CD8-positive, alpha-beta T cell (primary cell): ENCODE measurements at places on chromosomes 11 and 22. TPM values are rescaled to one million over a fixed set of nuclear protein-coding genes. Genes with fewer than 3 reads are reported as not detected.

The OPCML gene
- not detected for total RNA-seq

The PATE4 gene
- not detected for total RNA-seq

The CCDC34 gene
- total RNA-seq: 0.89 TPM

The P2RX6 gene
- 0.36 TPM for total RNA-seq

The OR10AG1 gene
- not detected for total RNA-seq

The NTM gene
- total RNA-seq: not detected

The CECR2 gene
- total RNA-seq: 0.08 TPM

The MISFA gene
- total RNA-seq: not detected

The ATG13 gene
- total RNA-seq: 137 TPM

The CASP1 gene
- 11.3 TPM for total RNA-seq

The TPH1 gene
- total RNA-seq: 0.78 TPM

The KCNJ11 gene
- 0.73 TPM for total RNA-seq

The GVQW3 gene
- 1.6 TPM for total RNA-seq

The NAALAD2 gene
- total RNA-seq: not detected

The OSBPL5 gene
- total RNA-seq: 9.4 TPM

The DDTL gene
- not detected for total RNA-seq

The FAR1 gene
- 34.0 TPM for total RNA-seq

The MYRF gene
- 0.67 TPM for total RNA-seq

The SLN gene
- total RNA-seq: not detected

The GTF2H1 gene
- 11.3 TPM for total RNA-seq

The MPZL2 gene
- 1.4 TPM for total RNA-seq

The CBY1 gene
- total RNA-seq: 8.9 TPM

The BCO2 gene
- total RNA-seq: 0.42 TPM

The GRM5 gene
- not detected for total RNA-seq

The RAB38 gene
- total RNA-seq: not detected

The APOL5 gene
- not detected for total RNA-seq

The TRIM49 gene
- total RNA-seq: not detected

The NF2 gene
- total RNA-seq: 23.2 TPM

The TUBA8 gene
- total RNA-seq: 1.3 TPM

The BTBD18 gene
- total RNA-seq: not detected
